ENCODE measurements at places on chromosomes 7 and 10. TPM values are rescaled to one million over a fixed set of nuclear protein-coding genes. Genes with fewer than 3 reads are reported as not detected.

DNA sequence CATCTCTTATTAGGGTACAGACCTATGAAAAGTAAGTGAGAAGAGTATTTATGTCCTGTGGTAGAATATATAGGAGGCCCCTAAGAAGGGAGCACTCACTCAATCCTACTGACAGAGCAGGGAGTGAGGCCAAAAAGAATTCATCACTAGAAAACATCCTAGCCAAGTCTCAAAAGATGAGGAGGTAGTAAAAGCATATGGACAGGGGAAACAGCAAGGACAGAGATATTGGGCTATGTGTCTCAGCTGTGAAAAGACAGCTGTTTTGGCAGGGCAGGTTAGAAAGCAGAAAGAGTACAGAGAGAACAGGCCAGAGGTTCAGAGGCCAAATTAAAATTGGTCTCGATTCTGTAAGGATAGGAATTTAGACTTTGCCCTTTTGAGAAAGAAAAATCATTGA is 548.3 kb upstream of the ANKRD30A start:
- no peak for DNase-seq
- H3K27ac ChIP-seq, result no peak overlapping the region
- H3K4me3 ChIP-seq, result no peak overlapping the region
- no peaks in the 10 kb centered on the region for H3K36me3 ChIP-seq
- H3K27me3 ChIP-seq, result no peaks in the 10 kb centered on the region

DNA sequence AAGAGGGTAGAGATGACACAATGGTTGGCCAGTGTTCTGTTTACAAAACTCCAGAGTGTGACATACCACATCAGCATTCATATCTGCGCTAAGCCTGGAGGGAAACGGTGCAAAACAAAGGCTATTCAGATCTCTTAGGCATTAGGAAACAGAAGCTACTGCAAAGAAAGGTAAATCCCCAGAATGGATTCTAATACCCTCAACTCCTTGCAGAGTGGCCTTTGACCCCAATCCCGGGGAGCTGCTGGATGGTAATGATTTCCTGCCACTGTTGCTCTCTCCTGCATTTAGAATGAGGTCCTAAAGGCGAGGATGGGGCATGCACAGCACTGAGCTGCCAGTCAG is 65.2 kb downstream of the AOAH start:
- no peak overlapping the region for H3K27ac ChIP-seq
- DNase-seq, result no peak
- H3K36me3 ChIP-seq, result no peaks in the 10 kb centered on the region
- no peaks in the 10 kb centered on the region for H3K4me1 ChIP-seq
- no peak overlapping the region for H3K4me3 ChIP-seq
- no peaks in the 10 kb centered on the region for H3K27me3 ChIP-seq

GRCh38 chr7:147151661-147152060 is 1035.1 kb downstream of the CNTNAP2 start:
- H3K4me3 ChIP-seq, result no peak overlapping the region
- H3K27me3 ChIP-seq, result no peaks in the 10 kb centered on the region
- H3K36me3 ChIP-seq, result no peaks in the 10 kb centered on the region
- DNase-seq, result no peak

DNA sequence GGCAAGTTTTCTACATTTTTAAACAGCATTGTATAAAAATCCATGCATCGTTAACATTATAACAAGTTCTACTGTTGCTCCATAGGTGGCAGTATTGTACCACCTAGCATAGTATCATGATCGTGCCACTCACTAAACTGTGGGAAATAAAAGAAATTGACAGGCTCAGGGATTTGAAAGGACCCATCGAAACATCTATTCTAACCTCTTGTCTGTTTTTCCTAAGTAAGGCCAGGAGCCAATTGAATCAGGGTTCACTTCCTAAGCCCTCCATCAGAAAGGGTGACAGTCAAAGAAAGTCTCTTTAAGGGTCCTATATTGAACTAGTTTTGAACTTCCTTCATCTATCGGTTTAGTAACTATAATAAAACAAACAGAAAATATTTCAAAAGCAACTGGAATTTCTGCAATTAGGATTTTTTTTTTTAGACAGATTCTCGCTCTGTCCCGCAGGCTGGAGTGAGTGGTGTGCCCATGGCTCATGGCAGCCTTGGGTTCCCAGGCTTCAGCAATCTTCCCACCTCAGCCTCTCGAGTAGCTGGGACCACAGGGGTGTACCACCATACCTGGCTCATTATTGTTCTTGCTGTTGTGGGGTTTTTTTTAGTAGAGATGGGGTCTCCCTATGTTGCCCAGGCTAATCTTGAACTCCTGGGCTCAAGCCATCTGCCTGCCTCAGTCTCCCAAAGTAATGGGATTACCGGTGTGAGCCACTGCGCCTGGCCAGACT is 9.4 kb downstream of the HACD1 start:
- DNase-seq, result no peak
- H3K27ac ChIP-seq, result no peak overlapping the region
- H3K4me1 ChIP-seq, result no peaks in the 10 kb centered on the region
- H3K27me3 ChIP-seq, result no peaks in the 10 kb centered on the region

The GPR15LG gene
- total RNA-seq, result 0.92 TPM

The LRRN3 gene
- total RNA-seq, result 11.7 TPM

The UCN3 gene
- total RNA-seq, result not detected

The ST8SIA6 gene
- 0.66 TPM for total RNA-seq

The MRPS24 gene
- 281 TPM for total RNA-seq

The PTPRN2 gene
- 0.66 TPM for total RNA-seq

All from gastrocnemius medialis (tissue), 4 donors.